EL (cell line): ENCODE measurements at places on chromosomes 12 and 14.
A peak's percentile ranks its signal among the peaks of the same experiment; 100 is the strongest.

GRCh38 chr12:62760779-62761178, 174.2 kb downstream of the PPM1H start:
- no peak for DNase-seq

DNA sequence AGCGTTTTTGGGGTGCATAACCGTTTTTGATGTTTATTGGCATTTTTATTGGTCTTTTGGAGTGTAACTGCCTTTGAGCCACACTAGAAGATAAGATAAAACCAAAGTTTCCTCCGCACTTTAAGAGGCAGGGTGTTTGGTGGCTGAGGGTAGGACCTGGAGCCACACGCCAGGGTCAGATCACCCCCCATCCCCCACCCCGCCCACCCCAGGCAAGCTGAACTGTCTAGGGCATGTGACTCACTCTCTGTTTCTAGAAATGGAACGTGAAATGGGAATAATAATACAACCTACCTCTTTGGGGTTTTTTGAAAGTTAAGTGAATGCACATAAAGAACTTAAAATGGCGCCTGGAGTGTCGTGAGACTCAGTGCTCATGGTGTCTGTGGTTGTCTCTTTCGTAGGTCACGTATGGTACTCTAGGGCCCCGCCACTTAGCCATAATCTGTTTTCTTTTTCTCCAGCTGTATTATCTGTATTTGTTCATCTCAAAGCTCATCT, 56.0 kb downstream of the PPP2R5C start:
- DNase-seq: no peak

DNA sequence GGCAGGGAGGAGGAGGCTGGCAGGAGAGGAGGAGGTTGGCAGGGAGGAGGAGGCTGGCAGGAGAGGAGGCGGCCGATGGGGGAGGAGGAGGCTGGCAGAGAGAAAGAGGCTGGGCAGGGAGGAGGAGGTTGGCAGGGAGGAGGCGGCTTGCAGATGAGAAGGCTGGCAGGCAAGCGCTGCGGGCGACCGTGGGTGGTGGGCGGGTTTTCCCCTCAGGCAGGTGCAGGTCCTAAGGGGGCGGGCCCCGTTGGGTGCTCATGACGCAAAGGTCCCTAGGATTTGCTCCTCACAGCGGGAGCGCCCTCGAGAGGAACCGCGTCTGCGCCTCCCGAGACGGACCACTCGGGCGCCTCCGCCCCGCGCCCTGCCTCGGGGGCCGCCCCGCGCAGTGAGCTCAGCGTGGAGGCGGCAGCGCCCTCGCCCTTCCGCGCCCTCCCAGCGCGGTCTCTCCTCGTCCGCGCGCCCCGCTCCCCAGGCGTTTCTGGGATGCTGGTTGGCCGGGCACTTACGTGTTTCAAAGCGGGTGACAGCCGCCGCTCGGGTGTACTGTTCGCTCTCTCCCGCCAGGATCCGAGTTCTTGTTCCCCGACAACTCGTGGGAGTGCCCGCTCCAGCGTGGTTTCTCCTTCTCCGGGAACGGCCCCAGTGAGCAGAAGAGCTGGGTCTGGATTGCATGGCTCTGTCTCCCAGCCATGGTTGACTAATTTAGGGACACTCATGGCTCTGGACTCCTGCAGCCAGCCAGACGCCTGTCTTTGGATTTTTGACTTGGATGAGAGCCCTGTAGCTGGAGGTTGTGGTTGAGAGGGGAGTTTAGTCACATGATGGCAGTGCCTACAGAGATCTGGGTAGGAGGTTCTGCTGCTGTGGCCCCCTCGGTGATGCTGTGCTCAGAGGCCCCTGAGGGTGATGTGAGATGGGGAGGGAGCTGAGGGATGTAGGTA, 64.1 kb upstream of the PPP4R3A start:
- peak; percentile 58 for DNase-seq

DNA sequence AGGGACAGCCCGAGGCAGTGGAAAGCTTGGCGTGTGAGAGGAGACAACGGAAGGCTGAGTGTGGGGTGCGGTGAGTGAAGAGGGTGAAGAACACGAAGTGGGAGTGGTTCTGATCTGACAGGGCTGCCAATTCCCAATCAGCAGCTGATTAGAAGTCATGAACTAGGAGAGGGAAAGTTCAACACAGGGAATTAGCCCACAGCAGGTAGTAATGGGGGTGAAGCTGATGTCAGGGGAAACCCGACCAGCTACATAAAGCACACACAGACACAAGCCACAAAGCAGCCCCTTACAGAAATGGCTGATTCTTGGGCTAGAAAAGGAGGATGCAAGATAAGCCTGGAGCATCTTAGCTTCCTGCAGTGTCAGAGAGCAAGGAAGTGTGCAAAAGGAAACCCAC, 47.5 kb upstream of the TCL1A start:
- DNase-seq: no peak
